ENCODE measurements at places on chromosomes 6 and 20.

DNA sequence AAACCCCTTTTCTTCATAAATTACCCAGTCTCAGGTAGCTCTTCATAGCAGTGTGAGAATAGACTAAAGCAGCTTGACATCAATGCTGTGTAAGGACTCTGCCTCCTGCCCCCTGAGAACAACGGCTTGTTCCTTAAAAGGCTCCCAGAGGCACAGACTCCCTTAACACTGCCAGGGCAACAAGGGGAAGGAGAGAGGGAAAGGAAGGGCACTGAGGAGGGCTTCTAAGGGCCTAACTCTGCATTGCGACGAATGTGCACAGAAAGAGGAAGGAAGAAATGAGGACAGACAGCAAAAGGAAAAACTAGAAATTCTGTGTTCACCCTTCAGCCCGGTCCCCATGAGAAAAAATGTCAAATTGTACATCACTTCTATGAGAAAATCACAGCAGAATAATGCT, 74.0 kb downstream of the AGPAT4 start:
- no peak for DNase-seq

DNA sequence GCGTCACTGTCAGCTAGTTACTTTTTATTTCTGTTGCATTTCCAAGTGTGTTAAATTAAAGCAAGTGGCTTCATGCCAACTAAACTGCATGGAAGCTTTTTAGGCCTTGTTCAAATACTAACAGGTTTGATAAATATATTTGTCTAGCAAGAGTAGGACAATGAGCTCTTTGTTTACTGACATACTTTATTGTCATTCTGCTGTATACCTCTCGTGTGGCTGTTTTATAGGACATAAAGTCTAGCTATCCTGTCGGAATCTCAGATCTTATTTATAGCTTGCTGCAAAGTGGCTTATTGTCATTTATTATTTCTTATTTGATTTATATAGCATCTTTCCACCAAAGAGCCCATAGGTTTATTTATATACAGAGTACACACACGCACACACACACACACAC, 711.1 kb downstream of the KIF16B start:
- DNase-seq: no peak

DNA sequence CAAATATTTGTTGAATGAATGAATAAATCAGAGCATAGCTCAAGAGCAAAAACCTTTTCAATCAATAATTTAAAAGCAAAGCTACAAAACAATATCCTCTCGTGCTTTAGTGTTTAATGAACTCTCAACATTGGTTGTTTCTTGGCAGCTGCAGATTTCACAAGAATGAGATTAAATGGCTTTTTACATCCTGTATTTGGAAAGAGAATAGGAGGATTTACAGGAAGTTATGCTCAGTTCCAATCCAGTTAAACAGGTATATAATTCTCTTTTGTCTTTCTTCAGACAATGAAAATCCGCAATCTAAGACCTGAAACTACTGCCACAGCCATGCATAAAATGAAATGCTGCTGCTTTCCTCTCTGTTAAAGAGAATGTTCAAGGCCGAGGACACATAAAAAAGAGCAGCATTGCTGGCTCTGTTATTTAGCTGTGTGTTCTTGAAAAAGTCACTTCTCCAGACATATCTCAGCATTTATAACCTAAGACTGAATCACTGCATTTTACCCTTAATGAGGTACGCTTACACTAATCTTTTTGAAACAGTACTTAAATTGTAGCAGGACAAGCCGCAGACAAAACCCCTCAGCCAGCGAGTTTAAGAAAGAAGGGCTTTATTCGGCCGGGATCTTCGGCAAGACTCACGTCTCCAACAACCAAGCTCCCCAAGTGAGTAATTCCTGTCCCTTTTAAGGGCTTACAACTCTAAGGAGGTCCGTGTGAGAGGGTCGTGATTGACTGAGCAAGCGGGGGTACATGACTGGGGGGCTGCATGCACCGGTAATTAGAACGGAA, 3.6 kb downstream of the C6orf52 start:
- DNase-seq: no peak

DNA sequence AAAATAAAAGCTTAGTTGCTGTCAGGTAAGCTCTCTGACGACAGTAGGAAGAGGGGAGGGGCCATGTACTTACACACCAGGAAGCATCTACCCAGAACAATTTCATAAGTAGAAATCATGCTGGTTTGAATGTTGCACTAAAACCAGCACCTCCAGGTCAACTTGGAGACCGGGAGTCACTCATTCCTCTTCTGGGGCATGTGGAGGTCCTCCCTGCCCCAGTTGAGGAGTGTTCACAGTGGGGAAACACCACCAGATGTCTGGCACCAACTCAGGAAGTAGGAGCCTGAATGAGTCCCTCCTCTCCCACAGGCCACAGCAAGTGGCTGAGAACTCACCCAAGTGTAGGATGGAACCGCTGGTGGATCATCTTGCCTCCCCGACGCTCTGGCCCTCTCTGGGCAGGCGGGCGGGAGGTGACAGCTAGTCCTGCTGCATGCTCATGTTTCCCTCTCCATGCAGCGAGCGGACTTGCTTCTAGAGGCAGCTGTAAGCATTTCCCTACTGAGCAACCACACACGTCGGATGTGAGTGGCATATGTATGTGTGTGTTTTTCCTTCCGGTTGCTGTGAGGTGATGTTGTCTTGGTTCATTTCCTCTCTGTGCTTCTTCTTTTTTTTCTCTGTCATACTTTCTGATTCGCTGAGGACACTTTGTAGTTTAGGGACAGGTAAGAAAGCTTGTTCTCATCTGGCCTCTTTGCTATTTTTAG, 149.5 kb upstream of the NEDD9 start:
- DNase-seq: peak; percentile 52

- no peak for DNase-seq
Observed at GRCh38 chr6:157984128-157984527, 2.5 kb downstream of the SYNJ2 start.

- DNase-seq: no peak
Observed at GRCh38 chr6:2876210-2877056, 26.7 kb downstream of the SERPINB9 start.

DNA sequence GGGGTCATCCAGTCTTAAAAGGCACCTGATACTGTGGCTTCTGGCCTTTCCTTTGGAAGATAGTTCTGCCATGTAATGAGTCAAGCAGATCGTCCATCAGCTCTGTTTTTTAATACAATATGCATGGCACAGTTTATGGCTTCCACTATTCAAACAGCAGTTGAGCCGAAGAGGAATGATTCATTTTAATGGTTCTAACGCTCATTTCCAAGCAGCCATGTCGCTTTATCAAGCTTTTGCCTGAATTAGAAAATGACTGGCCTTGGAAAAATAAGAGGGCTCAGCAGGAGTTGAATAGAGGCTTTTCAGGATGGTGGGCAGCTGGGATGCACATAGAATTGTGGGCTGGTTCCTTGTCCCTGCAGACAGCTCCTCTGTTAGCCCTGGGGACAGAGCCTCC, 138.1 kb downstream of the SOBP start:
- DNase-seq: no peak

GRCh38 chr6:157235600-157236039, 87.7 kb downstream of the TMEM242 start:
- no peak for DNase-seq

DNA sequence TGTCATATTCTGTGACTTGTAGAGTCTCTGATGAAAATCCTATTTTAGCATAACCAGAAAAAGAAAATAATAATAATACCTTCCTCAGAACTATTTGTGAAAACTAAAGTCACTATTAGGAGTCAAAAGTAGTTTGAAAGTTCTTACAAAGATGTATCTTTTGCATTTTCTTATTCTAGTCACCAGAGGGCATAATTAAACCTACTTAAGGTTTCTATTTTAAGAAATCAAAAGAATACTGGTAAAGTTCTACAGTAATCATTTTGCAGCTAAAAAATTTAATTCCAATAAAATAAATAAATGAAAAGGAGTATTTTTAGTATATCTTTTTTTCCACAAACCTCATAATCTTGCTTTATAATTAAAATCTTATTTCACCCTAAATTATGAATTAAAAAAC, 28.0 kb upstream of the MCM9 start:
- no peak for DNase-seq

DNA sequence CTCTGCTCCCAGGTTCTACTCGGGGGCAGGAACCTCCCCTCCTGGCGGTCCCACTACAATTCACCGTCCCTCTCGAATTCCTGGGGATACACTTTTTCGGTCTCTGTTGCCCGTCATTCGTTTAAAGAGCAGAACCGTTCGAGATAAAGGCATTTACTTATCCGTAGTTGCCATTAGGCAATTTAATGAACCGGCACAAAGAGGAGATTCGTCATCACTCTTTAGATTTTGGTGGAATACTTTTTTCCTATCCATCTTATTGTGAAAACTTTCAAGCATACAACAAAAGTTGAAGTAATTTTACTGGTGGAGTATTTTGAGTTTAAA, 1.2 kb upstream of the CD24 start:
- no peak for DNase-seq

DNA sequence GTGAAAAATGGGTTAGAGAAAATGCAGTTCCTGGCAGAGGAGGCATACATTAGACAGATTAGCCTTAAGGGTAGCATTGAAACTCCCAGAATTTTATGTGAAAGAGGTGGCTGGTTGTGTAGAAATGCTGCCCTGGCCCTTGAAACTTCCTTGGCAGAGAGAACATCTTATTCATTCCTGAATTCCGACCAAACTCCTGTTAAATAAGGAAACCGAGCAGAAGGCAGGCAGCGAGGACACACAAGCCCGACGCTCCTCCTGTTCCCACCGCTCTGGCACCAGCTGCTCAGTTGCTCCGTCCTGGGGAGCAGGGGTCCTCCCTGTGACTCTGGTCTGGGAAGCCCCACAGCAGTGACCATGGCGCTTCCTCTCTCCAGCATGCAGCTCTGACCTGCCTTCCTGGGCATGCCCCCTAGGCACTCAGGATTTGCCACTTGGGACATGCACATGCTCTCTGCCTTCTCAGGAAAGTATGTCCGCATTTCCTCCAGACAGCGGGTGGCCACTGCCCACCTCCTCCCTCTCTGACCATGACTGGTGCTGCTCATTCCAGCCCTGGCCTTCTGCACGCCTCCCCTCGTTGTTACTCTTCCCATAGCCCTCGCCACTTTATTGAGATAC, 35.2 kb upstream of the CLDN20 start:
- no peak for DNase-seq

- DNase-seq: no peak
Observed at GRCh38 chr6:29989211-29989610, 46.9 kb downstream of the HLA-A start.

GRCh38 chr6:52576054-52576391, 837 bp downstream of the TRAM2 start:
- DNase-seq: no peak

GRCh38 chr6:109055771-109056235, 38.8 kb downstream of the SESN1 start:
- no peak for DNase-seq

Measured in activated T-helper 9 cell treated with anti-CD3 and anti-CD28 coated beads, Interleukin-2, amount 50 U/mL, for 16 hours (primary cell).